Endothelial cell (in vitro differentiated cells): ENCODE measurements at places on chromosomes 2 and 18. TPM values are rescaled to one million over a fixed set of nuclear protein-coding genes. Genes with fewer than 3 reads are reported as not detected.

GRCh38 chr2:170869461-170869860, 52.8 kb downstream of the GAD1 start:
- no peak for DNase-seq

GRCh38 chr2:106537791-106538191, 50.6 kb downstream of the CD8B2 start:
- no peak for DNase-seq

The RESP18 gene
- total RNA-seq = not detected

The LAMA1 gene
- total RNA-seq = 8.7 TPM

The HTR2B gene
- 0.80 TPM for total RNA-seq

- DNase-seq = no peak
These were observed 140.0 kb upstream of the PKDCC start for GRCh38 chr2:41907771-41908207.

The TCF23 gene
- not detected for total RNA-seq

The COPS7B gene
- 55.6 TPM for total RNA-seq

- DNase-seq = no peak
These were observed 135.4 kb upstream of the HDAC4 start for GRCh38 chr2:239536186-239536585.
